ENCODE measurements at places on chromosomes 11 and 22.
A peak's percentile ranks its signal among the peaks of the same experiment; 100 is the strongest.

DNA sequence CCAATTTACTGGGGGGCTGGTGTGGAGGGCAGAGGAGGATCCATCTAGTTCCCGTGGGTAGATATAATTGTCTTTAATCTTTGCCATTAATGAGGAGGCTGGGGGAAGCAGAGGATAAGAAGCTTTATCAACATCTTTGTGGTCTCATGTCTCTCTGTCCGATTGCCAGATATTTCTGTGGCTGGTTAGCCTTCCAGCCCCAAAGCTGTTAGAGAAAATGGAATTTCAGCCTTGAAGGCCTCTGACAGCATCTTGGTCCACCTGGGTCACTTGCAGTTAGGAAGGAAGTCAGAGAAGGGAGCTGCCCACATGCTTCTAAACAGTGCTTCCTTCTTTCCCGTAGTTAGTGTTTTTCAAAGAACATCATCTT, 56.9 kb downstream of the ABTB2 start:
- no peak for DNase-seq

- DNase-seq = no peak
Measured at GRCh38 chr22:26890870-26891269, 233.5 kb downstream of the MIAT start.

DNA sequence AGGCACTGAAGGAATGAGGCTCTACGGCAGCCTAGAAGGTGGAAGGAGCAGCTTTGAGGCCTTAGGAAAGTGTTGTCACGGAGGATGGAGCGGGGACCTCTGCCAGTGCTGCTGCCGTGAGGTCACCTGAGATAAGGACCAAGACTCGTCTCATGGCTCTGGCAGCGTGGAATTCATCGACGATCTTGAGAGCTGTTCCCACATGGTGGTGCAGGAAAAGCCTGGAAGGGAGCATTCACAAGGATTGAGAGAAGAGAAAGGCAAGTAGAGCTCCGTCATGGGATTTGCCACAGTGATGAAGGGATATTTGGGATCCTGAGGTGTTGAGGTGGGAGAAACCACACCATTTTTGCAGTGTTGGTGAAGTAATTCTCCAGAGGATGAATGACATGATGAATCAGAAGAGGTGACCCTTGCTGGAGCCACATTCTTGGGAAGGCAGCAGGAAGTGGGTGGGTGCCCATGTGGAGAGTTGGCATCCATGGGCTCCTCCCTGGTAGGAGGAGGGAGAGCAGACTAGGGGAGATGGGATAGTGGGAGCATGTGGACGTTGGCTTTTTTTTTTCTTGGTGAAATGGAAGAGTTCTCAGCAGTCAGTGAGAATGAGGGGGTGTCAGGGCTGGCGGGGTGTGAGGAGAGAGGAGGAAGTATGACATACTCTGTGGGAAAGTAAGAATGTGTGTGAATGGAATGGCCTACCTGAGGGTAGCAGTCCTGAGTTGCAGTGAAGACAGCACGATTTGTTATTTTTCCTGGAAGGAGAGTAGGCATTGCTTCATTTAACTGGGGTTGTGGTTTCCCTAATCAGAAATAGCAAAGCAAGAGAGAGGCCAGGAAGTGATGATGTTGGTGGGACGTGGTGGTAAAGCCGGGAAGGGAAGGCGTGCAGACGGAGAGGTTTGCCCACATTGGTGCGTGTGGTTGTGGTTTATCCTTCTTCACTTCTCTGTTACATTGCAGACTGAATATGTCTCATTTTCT, 11.1 kb downstream of the PPP6R3 start:
- peak; percentile 87 for DNase-seq

DNA sequence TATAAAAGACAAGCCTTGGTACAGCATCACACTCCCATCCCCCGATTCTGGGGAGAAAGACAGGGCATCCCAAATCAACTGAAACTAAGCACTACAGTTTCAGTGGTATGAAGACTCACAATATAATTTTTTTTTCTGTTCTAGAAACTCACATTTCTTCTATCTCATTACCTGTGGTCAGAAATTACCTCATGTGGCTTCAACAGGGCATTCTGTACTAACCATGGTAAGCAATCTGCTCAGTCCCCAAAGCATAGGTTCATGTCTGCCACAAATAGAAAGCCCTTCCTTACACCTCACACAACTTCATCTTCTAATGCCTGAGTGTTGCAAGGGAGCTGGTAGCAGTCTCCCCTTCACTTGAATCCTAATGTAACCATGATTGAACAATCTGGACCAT, 147.4 kb upstream of the POU2AF2 start:
- DNase-seq = no peak

GRCh38 chr22:39135092-39135896, 17.2 kb downstream of the CBX7 start:
- peak; percentile 54 for DNase-seq

DNA sequence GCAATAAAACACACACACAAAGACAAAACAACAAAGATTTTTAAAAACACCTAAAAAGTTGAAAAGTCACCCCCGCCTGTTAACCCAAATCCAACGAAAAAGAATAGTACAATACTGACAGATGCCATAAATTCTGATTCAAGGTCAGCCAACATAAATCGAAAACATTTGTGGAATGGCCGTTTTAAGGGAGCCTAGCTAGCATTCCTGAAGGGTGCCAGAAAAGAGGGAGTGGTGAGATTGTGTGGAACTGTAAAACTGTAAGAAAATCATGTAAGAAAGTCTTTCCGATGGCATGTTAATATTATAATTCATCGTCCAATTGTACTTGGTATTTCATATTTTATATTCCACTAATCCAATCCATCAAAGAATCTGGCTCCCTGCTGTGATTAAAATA, 75.1 kb downstream of the RAB38 start:
- no peak for DNase-seq

DNA sequence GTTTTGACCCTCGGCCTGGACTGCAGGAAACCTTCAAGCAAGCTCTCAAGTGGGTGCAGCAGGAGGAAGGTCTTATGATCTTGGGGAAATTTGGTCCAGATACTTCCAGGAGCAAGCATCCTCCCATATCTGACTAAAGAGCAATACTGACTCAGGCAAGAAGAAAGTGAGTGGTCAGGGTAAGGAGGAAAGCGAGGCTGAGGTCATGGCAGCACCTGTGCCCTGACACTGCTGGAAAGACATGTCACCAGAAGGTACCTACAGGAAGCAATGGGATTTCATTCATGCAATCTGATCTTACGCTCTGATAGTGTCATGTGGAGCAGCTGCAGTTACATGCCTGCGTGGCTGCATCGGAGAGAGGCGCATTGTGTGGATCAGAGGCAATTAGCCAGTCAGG, 6.5 kb upstream of the TOP3B start:
- DNase-seq = no peak

- DNase-seq = no peak
Measured at GRCh38 chr11:101817581-101817980, 97.2 kb upstream of the CEP126 start.

- DNase-seq = no peak
Measured at GRCh38 chr11:33691066-33691864, 9.4 kb downstream of the C11orf91 start.

All from activated CD4-positive, alpha-beta memory T cell treated with anti-CD3 and anti-CD28 coated beads for 36 hours (primary cell).